Lower leg skin (tissue), 4 donors: ENCODE measurements at places on chromosomes 3 and 15.

GRCh38 chr15:78049691-78050440, 27.6 kb downstream of the TBC1D2B start:
- DNase-seq = no peak

GRCh38 chr3:149813367-149814281, 609 bp downstream of the RNF13 start:
- DNase-seq = peak; percentile 16

DNA sequence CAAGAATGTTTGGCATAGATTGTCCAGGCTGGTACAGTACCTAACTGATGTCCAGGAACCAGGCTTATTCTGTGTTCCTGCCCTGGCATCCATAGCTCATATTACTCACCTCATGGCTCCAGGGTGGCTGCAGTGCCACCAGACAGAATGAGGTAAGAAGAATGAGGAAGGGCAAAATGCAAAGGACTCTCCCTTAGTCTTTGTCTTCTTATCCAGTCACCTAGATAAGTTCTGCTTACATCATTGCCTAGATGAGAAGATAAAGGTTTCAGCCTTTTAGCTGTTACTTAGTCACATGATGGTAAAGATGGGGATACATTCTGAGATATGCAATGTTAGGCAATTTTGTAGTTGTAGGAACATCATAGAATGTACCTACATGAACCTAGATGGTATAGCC, 45.8 kb downstream of the CHP1 start:
- no peak for DNase-seq

GRCh38 chr3:127065561-127066290, 82.8 kb downstream of the PLXNA1 start:
- no peak for DNase-seq

- no peak for DNase-seq
Measured at GRCh38 chr3:119723022-119723421, 20.2 kb downstream of the CFAP91 start.

DNA sequence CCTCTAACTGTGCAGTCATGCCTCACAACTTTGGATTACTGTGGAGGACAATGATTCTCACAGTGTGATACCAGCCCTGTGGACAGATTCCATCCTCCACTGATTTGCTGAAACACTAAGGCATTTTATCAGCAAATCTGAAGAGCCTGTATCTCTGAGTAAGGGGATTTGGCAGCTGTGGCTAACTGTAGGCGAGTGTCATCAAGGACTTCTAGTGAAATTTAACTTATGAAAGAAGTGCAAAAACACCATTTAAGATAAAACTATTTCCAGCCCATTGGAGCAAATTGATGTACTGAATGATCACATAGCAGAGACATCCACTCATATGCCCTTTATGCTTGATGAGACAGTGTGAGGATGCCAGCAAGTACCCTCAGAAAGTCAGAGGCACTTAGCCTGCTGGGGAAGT, 13.9 kb upstream of the TMPRSS7 start:
- DNase-seq = no peak

DNA sequence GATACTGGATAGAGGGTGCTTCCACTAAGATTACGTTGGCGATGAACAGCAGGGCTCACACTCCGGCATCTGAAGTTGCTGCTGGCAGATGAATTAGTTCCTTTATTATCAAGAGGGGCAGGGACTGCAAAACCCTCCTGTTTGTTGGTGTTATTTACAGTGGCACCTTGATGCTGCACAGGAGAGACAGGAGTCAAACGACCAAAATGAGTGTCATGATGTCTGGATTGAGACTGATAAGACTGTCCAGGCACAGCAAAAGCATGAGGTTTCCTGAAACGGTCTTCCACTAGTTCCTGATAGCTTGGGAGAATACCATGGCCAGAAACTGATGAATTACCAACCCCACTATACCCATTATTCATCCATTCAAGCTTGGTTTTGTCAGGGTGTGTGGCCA, 100.8 kb upstream of the NEDD4 start:
- no peak for DNase-seq

DNA sequence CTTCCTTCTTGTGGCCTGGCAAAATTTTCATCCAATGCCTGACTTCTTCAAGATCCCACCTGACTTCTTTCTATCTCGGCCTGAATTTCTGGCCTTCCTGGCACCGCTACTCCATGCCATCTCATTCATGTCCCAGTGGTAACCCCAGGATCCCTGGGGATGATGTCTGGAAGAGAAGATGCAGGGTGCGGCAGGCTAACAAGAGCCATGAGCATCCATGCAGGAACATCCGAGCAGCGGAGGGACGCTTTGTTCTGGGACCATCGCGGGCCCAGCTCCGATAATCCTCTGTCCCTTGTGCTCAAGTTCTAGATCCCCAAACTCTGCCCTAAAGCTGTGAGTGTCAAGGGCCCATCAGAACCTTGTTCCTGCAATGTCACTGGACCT, 10.9 kb downstream of the MYL3 start:
- no peak for DNase-seq

DNA sequence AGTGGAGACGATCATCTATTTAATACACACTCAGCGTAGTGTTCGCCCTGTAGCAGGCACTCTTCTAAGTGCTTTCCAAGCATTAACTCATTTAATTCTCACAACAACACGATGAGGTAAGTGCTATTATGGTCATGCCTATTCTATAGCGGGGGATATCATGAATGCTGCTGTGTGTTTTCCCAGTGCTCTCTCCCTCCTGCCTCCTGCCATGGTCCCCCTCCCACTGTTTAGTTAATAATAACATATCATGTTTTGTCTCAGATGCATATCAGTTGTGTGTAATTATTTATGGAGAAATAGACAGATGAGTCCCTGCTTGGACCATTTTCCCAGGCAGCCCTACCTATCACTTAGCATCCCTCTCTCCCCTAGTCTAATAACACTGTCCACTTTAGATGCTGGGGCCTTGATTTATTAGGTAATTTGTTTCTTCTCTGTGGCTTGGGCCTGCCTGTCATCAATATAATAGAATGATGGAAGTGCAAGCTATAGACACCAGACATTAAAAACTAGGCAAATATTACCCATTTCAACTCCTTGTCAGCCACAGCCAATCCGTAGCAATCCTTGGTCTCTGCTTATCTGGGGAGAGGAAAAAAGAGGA, 122.9 kb upstream of the TLE3 start:
- DNase-seq = no peak

- no peak for DNase-seq
Measured at GRCh38 chr3:89038869-89039268, 68.6 kb upstream of the EPHA3 start.

DNA sequence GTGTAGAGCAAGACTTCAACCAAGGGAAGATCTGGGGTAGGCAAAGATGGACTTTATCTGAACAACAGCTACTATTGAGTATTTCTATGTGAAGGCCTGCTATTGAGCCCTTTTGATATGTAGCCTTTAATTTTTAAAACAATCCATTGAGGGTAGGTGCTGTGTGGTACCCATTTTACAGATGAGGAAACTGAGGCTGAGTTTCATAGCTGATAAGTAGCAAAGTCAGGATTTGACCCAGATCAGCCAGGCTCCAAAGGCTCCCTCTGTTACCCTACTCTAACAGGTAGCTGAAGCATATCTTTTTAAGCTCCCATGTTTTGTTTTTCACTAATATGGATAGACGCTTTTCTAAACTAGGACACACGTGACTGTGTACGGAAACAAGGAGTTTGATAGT, 2.4 kb upstream of the FGD5 start:
- no peak for DNase-seq

DNA sequence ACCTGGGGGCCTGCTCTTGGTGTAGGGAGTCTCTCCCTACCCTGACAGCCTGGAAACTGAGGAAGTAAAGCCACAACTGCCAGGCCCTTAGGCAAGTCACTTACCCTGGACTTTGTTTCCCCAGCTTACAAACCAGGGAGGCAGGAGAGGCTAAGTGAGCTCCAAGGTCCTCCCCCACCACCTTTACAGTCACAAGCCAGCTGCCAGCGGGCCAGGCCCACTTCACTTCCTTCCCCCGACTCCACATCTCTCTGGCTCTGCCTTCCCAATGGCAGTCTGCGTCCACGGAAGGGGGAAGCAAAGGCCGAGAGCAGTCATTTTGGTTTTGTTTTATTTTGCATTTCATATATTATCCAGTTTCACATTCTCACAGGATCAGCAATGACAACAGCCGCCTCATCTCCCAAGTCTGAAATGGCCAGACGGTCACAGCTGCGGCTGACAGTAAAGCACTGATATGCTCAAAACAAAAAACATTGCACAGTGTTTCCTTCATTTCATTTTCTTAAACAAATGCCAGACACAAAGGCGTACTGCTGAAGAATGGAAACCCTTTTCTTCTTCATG, 35.7 kb downstream of the RBPMS2 start:
- no peak for DNase-seq

DNA sequence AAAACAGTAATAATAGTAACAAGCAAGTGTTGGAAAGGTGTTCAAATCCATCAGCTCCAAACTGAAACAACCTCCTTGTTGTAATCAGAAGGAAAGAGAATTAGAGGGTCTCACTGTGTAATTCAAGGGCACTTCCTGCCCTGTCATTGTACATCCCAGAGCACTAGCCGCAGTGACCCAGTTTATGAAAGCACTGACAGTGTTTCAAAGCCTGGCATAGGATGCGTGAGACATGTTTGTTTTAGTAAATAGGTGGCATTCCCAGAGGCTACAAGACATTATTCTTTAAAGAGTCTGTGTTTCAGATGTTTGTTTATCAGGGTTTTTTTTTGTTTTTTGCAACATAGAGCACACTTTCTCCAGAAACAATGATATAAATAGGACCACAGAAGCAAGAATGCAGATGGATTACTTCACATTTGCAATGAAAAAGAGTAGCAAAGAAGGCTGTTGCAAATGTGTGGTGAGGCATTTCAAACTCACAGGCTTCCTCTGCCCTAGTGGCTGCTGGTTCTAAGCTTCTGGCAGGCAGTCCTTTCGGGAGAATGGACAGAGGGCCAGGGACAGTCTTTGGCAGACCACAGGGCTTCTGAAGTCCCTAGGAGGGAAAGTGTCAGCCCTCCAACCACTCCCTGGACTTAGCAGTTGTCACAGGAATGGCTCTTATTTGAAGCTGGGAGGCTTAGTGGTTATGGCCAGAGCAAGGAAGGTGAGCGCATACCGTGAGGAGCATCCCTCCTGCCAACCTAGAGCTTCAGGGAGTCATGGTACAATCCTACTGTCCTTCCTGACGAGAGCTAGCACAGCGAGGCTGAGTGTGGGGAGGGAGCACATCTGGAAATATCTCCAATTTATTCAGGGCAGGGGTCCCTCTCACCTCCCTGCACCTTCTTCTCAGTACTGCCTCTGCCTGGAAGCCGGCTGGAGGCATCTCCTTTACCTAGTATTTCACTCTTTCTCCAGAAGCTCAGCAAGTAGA, 31.4 kb upstream of the TIPARP start:
- no peak for DNase-seq

DNA sequence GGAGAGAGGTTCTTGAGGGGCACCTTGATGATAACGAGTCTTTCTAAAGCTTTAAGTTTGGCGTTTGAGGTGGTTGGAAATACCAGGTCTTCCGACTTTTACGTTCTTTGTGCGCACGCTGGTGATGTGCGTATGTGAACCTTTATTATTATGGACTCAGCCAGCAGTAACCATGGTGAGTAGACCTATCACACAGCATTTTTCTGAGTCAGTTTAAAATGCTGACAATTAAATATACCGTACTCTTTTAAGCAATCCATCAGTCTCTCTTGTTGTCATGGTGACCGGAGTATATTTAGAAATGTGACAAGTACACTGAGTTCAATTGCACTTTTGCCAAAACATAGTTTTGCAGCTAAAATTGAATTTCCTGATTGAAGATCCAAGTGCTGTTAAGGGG, 172.2 kb downstream of the LPP start:
- DNase-seq = no peak

DNA sequence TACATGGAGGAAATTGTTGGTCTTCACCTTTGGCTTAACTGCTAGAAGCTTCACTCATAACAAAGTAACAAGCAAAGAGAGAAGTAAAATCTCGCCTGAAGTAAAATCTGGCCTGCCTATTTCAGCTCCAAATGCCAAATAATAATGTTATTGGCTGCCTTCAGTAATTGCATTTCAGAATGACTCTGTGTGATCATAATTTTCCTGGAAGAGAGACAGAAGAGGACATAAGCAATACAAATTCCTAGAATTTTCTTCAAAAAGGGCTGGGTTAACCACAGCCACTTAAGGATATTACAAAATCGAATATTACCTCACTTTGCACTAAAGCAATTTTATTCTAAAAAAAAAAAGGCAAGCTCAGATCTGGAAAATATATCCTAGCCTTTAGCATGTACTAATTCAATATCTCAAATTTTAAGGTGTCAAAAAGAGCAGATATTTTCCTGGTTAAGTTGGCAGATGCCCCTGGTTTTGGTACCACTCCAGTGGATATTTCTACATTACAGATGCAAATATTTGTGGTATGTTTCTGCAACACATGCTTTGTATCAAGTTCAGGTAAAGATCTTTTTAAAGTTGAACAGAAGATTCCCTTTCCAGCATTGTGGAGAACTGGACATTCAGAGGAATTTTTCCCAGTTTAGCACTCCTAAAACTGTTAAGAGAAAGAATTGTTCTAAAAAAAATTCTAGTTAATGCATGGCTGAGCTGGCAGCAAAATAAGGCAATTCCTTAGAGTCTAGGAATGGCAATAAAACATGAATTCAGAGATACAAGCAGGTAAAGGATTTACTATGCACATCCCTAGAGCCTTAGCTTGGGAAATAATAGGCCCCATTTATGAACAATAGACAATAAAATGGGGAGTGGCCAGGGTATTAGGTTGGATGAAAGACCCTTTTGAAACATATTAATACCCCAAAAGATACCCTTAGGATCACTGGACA, 116.7 kb downstream of the STAC start:
- DNase-seq = no peak

DNA sequence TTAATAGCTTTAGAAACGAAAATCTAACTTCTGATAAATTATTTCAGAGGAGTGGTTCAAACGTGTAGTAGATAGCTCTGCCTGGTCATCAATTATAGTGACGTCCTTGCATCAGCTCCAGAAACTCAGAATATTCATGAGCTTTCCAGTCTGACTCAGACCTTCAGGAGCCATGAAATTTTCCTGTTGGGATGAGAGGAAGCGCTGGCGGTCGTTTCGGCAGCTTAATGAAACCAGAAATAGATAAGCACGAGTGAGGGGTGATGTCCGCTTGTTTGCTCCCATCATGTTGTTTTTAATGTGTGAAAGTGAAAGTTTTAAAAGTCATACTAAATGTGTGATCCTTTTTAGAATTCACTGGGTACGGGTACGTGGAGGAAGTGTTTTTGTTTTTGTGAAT, 141.1 kb downstream of the PGPEP1L start:
- DNase-seq = peak; percentile 81

- DNase-seq = no peak
Measured at GRCh38 chr3:71127844-71128243, 455.7 kb downstream of the FOXP1 start.

GRCh38 chr3:54042259-54042823, 80.0 kb upstream of the CACNA2D3 start:
- no peak for DNase-seq

- DNase-seq = no peak
Measured at GRCh38 chr3:131540143-131540542, 37.4 kb upstream of the MRPL3 start.

DNA sequence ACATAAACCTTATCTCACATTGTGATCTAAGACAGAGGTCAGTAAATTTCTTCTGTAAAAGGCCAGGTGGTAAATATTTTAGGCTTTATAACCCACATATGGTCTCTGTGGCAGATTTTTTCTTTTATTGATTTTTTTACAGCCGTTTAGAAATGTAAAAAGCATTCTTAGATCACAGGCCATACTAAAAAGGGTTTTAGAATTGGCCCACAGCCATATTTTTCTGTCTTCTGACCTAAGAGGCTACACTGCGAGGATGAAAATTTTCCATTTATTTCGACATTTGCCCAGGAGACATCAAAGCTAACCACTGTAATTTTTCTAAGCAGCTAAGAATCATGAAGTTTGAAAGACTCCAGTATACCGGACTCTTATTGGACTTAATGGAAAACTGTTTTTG, 377.2 kb upstream of the SGO1 start:
- no peak for DNase-seq
